WTC11 (cell line): ENCODE measurements at places on chromosomes 6 and 20.

- no peak overlapping the region for H3K4me3 ChIP-seq
- H3K27me3 ChIP-seq, result no peaks in the 10 kb centered on the region
- no peak for DNase-seq
- peak overlapping the region; percentile 73 for H3K27ac ChIP-seq
These were observed 159.5 kb downstream of the JARID2 start for GRCh38 chr6:15405129-15406068.

DNA sequence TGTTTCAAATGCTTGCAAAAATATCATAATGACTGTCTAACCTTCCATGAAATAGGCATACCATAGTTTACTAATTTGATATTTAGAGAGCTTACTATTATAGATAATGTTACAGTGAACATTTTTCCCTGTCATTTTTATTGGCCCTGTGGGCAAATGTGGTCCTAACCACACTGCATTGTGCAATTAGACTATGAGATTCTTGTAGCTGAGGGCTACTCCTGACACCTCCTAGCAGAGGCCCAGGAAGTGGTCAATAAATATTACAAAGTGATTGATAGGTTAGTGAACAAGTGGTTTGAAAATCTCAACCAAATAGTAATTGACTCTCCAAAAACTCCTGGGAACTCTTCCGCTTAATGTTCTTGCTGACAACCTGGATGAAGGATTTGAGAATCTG is 160.5 kb upstream of the KCNG1 start:
- no peaks in the 10 kb centered on the region for H3K27me3 ChIP-seq
- no peaks in the 10 kb centered on the region for H3K36me3 ChIP-seq

- peak; percentile 81 for DNase-seq
- no peak overlapping the region for H3K4me3 ChIP-seq
- no peaks in the 10 kb centered on the region for H3K27me3 ChIP-seq
These were observed 173.4 kb downstream of the PLCB1 start for GRCh38 chr20:8305449-8305978.

GRCh38 chr6:30882204-30882758 is 2.0 kb upstream of the DDR1 start:
- H3K36me3 ChIP-seq, result no peaks in the 10 kb centered on the region
- peak overlapping the region; percentile 75 for H3K27ac ChIP-seq
- peak; percentile 61 for DNase-seq
- H3K27me3 ChIP-seq, result no peaks in the 10 kb centered on the region
- H3K4me3 ChIP-seq, result peak overlapping the region; percentile 93

GRCh38 chr20:2869381-2869780 is 3.9 kb upstream of the PTPRA start:
- H3K27ac ChIP-seq, result no peak overlapping the region
- no peak for DNase-seq
- peaks cover 10% of the 10 kb centered on the region for H3K4me1 ChIP-seq

DNA sequence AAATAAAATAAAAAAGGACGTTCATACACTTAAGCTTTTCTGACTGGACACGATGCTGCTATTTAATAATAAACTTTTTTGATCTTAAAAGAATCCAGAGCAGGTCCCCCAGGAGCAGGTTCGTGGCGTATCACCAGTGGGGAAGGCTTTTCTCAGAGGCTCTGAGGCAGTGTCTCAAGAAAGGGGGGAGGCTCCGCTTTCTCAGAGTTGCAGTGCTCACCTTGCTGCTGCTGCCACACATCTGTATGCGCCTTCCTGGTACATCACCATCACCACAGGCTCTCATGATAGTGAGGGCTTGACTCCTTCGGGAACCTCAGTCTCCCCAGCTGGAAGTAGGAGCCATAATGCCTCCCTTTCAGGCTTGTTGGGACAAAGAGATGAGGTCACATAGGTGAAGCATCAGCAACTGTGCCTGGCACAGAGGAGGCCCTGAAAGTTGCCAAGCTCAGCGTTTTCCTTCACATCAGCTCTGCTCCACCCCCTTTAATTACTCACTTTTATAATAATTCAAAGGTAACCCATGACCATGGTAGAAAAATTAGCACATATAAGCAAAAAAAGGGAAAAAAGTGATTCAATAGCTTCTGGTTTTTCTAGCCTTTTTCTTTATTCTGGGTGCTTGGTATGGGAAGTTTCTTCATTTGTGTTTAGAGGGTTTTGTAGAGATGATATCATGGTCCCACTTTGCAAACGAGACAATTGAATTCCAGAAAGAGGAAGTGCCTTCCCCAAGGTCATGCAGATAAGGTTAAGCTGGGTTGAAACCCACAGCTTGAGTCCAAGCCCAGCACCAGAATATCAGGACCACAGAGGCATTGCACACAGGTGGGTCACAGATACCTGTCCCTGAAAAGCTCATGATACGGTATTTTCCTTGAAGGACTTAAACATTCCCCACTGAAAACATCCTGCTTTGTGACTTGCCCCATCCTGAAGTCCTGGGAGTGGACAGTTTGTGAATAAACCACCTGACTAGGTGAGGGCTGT is 24.5 kb downstream of the SRSF3 start:
- no peaks in the 10 kb centered on the region for H3K36me3 ChIP-seq
- peak; percentile 5 for DNase-seq
- H3K27ac ChIP-seq, result peak overlapping the region; percentile 29
- no peaks in the 10 kb centered on the region for H3K27me3 ChIP-seq
- H3K4me3 ChIP-seq, result no peak overlapping the region
- peaks cover 13% of the 10 kb centered on the region for H3K4me1 ChIP-seq

GRCh38 chr6:26055719-26056582 is 31.3 kb upstream of the HFE start:
- H3K27ac ChIP-seq, result peak overlapping the region; percentile 98
- H3K36me3 ChIP-seq, result no peaks in the 10 kb centered on the region
- H3K4me1 ChIP-seq, result peaks cover 25% of the 10 kb centered on the region
- H3K27me3 ChIP-seq, result no peaks in the 10 kb centered on the region
- H3K4me3 ChIP-seq, result peak overlapping the region; percentile 89

DNA sequence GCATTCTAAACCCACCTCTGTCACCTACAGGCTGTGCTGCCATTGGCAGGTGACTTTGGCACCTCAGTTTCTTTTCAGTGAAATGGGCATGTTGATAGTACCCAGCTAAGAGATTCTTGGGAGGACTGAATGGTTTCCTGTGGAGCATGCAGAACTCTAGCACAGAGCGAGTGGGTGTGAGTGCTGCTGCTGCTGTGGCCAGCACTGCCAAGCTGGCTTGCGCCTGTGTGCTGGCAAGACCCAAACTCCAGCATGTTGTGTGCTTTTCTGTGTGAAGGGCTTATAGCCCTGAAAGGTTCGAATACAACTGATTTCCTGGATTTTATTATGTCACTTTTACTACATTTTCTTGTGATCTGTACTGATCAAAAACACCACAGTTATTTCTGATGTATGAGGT is 78.1 kb upstream of the KIF25 start:
- no peak overlapping the region for H3K4me3 ChIP-seq
- no peaks in the 10 kb centered on the region for H3K27me3 ChIP-seq
- no peak for DNase-seq
